ENCODE measurements at places on chromosomes 3 and 15.
A peak's percentile ranks its signal among the peaks of the same experiment; 100 is the strongest.

DNA sequence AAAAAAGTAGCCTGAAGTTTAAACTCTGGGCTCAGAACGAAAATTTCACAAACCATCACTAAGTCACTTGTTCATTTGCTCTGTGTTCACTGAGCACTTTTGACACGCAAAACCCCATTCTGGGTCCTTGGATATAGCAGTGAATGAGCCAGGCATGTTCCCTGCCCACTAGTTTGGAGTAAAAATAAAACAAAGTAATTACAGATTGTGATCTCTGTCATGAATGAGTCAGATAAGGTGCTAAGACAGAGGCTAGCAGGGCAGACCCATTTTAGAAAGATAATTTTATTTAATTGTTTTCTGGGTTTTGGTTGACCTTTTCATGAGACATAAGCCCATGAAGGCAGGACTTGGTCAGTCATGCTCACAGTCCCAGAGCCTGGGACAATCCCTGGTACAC lies 84.1 kb upstream of the ARHGEF3 start:
- DNase-seq: no peak

DNA sequence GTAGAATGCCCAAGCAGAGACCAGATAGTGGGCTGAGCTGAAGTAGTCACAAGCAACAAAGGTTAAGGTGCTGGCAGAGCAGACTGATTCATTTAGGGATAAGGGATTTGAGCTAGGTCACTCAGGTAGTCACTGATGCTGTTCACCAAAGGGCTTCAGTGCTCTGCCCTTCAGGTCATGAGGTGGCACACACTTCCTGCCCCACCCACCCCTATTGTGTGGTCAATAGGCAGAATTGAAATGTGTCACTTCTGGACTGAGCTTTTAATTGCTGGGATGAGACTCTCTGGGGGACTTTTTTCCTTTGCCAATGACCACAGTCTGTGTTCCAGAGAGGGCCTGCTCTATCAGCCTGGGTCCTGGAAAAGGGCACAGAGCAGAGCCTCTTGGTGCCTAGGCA lies 2.9 kb upstream of the DIS3L start:
- DNase-seq: no peak

DNA sequence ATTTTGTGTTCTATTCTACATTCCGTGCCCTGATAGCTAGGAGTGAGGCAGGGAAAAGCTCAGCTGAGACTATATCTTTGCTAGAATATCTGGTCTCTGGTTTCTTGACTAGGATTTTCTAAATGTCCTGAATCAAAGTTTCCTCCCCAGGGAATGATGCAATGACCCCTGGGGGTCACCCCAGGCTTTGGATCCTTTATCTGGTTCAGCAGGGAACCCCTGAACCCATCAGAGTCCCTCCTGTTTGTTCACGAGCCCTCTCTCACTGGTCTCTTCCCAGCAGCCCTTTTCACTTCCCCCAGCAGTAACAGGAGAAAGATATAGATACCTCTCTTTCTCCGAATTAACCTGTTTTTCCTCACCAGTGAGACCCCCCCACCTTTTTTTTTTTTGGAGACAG lies 14.3 kb downstream of the TM2D3 start:
- no peak for DNase-seq

DNA sequence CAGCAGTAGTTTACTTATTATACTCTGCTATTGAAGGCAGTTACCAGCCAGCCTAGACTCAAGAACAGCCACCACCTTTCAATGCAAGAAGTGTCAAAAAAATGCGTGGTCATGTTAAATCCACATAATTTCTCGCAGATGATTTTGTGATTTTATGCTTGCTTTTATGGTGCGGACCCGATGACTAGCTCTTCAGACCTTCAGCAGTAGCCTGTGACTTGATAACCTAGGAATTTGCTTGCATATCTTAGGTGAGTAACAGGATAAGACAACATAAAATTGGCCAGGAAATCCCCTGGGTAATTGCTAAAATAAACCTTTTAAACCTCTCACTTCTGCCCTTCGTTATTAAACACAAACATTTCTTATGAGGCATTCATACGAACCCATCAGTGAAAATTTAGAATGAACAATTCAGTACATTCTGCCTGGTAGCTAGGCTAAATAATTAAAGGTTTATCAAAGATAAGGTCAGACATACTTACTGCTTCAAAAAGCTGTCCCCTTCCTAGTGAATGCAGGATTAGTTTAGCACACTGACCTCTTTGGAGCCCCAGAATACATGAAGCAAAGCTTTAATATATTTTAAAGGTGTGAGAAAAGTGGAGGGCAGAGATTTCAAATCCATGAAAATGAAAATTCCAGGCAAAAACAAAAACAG lies 798.8 kb downstream of the OTOL1 start:
- no peak for DNase-seq

DNA sequence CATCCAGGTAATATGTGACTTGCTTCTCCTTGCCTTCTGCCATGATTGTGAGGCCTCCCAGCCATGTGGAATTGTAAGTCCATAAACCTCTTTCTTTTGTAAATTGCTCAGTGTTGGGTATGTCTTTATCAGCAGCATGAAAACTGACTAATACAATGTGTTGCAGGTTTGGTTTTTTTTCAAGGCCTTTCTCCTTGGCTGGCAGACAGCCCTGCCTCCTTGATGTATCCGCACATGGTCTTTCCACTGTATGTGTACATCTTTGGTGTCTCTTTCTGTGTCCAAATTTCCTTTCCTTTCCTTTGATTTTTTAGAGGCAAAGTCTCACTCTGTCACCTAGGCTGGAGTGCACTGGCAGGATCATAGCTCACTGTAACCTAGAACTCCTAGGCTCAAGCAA lies 260.1 kb downstream of the TUSC7 start:
- DNase-seq: no peak

GRCh38 chr3:188209740-188210139 lies 55.8 kb downstream of the LPP start:
- no peak for DNase-seq

GRCh38 chr3:193573403-193574191 lies 18.9 kb upstream of the ATP13A4 start:
- DNase-seq: no peak

DNA sequence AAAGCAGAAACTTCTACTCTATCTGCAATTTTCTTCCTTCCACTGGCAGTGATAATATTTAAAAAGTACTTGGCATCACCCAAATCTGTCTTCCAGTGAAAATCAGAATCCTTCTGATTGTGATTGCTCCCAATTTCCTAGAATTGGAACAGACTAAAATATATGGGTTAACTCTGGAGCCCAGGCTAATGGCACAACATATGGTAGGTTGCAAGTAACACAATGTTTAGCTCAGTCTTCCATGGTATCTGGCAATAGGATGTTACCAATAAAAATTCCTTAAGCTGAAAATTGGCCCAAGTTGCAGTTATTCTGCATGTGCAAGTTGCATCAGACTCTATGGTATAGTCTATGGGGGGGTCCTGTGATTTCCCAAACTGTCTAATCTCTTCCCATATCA lies 273.5 kb upstream of the ADAMTS9 start:
- no peak for DNase-seq

- no peak for DNase-seq
Measured at GRCh38 chr3:143525408-143525807, 322.9 kb downstream of the SLC9A9 start.

- no peak for DNase-seq
Measured at GRCh38 chr3:105365081-105365390, 1.7 kb upstream of the ALCAM start.

DNA sequence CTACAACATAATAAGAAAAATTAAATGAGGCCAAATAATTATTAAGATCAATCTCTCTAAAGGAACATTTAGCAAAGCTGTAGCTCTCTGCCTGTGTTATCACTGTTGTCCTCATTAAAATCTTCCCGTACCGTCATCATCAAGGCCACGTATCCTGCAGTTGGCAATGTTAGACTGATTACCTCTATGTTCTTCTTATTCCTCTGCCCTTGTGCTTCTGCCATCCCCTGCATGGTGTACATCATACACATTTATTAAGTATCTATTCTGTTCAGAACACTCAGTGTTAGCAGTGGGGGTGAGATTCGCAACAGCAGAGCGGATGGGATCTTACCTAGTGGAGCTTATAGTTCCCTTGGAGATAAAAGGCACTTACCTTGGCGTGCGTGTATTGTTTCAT lies 12.8 kb downstream of the TPRG1 start:
- DNase-seq: no peak

GRCh38 chr3:127694467-127695215 lies 21.9 kb downstream of the ABTB1 start:
- peak; percentile 23 for DNase-seq

GRCh38 chr3:103437883-103438282 lies 1003.1 kb downstream of the ZPLD1 start:
- no peak for DNase-seq

GRCh38 chr15:65862682-65863081 lies 6.6 kb upstream of the RAB11A start:
- peak; percentile 21 for DNase-seq

- DNase-seq: no peak
Measured at GRCh38 chr15:63063164-63063756, 20.7 kb downstream of the TPM1 start.

DNA sequence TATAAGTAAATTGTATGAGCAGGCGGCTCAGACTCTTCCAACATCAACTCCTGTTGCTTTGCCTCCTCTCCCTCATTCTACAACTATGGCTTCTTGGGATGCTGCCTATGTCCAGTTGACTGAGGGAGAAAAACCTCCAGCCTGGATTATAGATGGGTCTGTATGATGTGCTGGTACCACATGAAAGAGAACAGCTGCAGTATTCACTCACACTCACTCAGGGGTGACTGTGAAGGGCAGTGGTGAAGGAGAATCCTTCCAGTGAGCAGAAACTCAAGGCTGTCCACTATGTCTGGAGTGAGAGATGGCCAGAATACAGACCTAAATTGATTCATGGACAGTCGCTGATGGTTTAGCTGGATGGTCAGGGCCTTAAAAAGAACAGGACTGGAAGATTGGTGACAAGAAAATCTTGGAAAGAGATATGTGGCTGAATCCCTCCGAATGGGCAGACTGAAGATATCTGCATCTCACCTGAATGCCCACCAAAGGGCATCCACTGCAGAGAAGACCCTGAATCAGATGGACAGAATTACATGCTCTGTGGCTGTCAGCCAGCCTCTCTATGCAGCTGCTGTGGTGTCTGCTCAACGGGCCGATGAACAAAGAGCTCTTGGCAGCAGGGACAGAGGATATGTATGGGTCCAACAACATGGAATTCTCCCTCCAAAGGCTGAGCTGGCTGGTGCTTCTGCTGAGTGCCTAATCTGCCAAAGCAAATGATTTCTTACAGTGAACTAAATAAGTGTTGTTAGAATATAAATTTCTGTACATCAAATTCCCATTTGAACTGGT lies 1.9 kb upstream of the BCL2L10 start:
- no peak for DNase-seq

GRCh38 chr15:82122746-82123400 lies 77.1 kb upstream of the MEX3B start:
- no peak for DNase-seq

GRCh38 chr3:69251078-69251805 lies 128.8 kb upstream of the LMOD3 start:
- no peak for DNase-seq

DNA sequence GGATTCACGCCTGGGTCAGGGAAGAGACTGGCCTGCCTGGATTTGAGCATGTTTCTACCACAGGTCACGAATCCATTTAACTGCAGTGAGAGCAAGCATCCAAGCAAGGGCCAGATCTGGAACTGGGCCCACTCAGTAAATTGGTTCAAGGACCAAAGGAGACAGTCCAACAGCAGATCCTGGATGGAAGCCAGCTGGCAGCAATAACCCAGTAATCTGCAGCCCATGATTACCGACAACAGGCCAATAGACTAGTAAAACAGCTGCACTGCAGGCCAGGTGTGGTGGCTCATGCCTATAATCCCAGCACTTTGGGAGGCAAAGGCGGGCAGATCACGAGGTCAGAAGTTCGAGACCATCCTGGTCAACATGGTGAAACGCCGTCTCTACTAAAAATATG lies 11.8 kb downstream of the SAMD7 start:
- no peak for DNase-seq

GRCh38 chr15:80328496-80328895 lies 75.7 kb upstream of the ARNT2 start:
- no peak for DNase-seq

DNA sequence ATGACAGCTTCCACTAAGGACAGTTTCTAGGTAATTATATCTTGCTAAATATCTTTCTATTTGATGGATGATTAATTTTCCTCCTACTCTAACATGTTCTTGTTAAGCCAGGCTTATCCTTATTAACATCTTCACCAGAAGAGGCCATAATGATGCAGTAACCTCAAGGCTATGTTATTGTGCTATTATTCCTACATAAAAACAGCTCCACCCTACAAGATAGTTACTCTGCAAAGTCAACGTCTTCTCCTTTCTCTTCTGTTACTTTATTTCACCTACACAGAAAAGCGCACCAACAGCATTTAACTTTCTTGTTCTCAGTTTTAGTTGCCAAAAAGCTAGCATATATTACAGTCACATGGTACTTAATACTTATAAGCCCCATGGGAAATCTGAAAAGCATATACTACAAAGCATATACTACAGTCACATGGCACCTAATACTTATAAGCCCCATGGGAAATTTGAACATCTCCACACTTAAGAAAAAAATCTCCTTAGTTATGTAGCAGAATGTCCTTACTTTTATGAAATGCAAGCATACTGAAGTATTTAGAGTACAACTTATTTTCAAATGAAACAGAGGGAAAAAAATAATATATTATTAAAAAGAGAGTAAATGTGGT lies 13.4 kb downstream of the ADAM10 start:
- no peak for DNase-seq
